ENCODE measurements at places on chromosomes 5 and 9.

- DNase-seq: no peak
Measured at GRCh38 chr5:175460126-175460525, 16.1 kb upstream of the DRD1 start.

DNA sequence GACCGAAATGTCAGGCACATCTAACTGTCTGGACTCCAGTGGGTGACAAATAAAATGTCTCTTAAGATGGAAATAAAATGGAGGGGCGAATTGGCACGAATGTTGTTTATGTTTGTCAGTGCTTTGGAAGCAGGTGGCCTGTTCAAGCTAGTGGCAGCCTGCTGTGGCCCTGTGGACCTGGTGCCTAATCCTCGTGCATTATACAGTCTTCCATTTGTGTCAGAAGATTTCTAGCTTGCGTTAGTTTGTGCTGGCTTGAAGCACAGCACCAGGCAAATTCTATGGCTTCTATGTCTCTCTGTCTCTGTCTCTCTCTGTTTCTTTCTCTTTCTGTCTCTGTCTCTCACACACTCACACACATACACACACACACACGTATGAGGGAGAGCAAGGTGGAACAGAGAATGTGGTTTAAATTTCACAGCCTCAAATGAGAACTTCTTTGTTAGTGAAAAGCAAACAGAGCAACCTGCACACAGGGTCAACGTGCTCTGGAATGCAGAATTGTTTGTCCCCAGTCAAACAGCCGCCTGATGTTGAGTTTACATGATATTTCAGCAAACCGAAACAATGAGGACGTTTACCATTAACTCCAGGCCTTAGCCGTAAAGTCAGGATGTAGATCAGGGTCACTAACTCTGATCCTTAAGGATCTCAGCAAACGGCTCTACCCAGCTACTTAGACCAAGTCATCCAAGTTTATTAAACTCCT, 39.0 kb upstream of the CD180 start:
- DNase-seq: no peak

DNA sequence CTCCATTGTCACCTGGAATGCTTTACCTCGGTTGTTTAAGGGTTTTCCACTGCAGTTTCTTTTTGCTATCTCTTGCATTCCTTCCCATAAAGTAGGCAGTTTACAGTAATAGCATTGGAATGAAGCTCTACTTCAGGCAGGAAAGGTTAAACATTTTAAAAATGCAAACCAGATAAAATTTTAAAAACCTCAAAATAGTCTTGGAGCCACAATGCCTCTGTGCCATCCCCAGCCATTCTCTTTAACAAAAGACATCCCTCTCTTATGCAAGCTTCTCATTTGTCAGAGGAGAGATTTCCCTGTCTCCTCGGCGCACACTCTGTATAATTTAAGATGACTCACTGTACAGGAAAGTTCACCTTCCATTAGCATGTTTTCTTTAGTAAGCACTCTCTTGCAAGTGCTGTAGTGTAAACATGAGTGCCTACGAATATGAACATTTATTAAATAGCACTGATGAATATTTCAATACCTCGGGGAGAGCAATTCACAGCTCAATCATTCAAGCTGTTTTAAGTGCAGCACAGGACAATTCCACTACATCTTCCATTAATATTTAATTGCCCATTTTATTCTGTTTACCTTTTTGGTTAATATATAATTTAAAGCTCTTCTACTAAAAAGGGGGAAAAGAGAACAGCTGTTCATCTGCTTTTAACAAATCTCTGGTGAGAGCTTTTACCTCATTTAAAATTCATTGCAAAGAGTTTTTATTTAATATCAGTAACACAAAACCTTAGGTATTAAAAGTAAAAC, 343.6 kb downstream of the SPATA31D1 start:
- DNase-seq: no peak

DNA sequence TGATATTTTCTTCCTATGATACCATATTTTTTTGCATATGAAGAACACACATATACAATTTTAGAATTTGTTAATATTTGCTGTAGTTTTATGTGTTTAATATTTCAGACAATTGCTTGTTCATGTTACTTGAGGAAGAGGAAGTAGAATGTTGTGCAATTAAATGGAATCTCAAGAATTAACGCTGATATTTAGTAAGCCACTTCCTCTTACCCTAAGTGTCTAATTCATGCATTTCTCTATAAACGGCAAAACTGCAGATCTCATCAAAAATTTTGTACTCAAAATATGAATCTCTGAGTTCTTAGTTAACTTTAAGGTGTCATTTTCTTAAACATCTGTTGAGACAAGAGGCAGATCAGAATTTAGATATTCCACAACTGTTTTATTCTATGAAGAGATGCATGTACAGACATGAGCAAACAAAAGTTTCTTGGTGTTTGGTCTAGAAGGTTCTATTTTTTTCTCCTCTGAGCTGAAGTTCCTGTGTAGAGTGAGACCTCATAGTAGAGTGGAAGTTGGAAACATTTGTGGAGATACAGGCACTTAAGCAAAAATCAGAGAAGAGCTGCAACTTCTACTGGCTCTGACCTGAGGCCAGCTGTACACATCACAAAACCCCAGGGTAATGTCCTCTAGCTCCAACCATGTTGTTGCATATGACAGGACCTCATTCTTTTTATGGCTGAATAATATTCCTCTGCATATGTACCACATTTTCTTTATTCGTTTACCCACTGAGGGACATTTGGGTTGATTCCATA, 16.6 kb upstream of the TGFBI start:
- DNase-seq: peak; percentile 46

DNA sequence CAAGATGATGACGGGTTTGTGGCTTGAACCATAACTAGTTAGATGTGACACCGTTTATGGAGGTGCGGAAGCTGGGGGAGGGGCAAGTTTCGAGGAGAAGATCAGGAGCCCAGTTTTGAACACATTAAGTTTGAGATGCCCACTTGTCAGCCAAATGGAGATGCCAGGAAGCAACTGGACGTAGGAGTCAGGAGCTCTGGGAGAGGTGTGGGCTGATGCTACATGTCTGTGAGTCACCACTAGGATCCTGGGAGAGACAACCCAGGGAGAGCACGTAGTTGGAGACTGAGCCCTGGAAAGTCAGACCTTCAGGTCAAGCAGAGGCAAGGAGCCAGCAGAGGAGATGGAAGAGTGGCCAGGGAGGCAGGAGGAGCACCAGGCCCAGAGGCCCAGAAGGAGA, 48.8 kb upstream of the SLC25A51 start:
- DNase-seq: no peak

DNA sequence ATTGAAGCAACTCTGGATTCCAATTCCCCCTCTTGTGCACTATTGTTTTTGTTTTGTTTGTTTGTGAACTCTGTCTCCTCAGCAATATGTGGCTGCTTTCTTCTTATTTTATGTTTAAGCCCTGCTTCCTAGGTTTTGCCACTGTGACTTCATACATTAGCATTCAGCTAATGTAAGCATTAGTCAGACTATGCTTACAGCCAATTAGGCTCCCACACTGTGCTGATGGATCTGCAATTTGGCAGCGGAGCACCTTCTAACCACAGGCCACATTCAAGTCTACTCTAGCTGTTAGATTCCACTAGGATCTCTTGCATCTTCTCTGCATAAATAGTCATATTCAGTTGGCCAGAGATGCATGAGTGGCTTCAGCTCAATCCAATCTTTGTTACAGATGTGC, 9.6 kb upstream of the BICD2 start:
- peak; percentile 54 for DNase-seq

DNA sequence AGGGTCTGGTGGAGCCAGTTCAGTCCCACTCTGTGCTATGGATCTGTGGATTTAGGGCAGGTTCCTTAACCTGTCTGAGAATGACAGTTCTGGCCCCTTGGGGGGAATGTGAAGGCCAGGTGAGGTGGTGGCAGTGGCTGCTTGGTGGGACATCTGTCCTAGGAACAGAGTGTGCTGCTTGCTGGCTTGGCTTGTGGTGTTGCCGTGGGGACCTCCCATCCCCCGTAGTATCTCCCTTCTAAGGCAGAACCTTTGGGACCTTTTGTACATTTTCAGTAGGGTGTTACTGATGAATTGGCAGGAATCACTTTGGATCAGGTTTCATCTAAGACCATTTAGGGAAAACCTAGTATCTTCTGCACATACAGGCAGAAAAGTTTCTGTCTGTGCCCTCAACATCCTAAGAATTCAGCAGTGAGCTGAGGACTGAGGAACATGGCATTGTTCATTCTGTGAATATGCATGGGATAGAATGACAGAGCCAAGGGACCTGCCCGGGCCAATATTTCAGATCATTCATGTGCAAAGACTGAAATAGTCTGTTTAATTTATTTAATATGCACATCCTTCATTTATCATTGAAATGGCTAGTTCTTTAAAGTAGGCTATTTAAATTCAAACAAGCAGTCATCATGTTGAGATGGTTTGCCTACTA, 64.6 kb downstream of the WNK2 start:
- no peak for DNase-seq

DNA sequence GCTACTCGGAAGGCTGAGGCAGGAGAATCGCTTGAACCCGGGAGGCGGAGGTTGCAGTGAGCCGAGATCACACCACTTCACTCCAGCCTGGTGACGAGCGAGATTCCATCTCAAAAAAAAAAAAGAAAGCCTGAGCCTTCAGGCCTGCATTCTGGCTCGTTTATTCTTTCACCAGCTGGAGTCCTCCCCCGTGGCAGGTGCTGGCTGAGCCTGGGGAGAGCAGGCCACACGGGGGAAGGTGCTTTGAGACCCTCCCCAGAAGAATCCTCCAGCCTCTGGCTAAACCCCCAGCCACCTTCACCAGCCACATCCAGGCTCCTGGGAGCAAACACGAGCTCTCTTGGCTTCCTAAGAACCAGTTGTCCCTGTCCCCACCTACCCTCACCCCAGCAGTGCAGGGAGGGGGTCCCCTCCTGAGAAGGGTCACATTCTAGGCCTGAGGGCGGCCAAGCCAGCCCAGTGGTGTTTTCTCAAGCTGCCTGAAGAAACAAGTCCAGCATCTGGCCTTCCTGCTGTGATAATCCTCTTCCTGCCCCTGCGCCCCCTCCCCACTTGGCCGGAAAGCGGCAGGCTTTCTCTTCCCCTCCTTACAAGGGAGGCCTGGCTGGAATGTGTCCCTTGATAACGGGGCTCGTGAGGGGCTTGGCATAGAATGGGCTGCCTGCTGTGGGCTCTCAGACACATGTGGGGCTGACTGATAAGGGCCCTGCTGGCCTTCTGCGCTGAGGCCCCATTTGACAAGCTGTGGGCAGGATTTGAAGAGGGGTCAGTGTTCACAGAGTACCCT, 41.5 kb downstream of the PLPP7 start:
- DNase-seq: no peak

- no peak for DNase-seq
Measured at GRCh38 chr9:16710888-16711287, 159.6 kb downstream of the BNC2 start.

GRCh38 chr5:67432606-67433005, 236.0 kb upstream of the CD180 start:
- no peak for DNase-seq

DNA sequence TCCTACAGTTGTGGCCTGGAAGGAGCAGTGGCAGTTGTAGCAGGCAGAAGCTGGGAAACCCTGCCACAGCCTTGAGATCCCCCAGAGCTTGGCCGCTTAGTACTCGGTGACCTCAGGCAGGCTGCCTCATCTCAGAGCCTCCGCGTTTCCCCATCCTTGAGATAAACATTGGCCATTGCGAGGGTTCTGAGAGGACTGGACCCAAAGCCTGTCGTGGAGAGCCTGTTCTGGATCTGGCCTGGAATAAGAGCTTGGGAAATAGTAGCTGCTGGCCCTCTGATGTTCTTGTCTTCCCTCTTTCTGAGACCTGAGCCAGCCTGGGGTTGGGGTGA, 1.3 kb downstream of the MIGA2 start:
- DNase-seq: no peak

DNA sequence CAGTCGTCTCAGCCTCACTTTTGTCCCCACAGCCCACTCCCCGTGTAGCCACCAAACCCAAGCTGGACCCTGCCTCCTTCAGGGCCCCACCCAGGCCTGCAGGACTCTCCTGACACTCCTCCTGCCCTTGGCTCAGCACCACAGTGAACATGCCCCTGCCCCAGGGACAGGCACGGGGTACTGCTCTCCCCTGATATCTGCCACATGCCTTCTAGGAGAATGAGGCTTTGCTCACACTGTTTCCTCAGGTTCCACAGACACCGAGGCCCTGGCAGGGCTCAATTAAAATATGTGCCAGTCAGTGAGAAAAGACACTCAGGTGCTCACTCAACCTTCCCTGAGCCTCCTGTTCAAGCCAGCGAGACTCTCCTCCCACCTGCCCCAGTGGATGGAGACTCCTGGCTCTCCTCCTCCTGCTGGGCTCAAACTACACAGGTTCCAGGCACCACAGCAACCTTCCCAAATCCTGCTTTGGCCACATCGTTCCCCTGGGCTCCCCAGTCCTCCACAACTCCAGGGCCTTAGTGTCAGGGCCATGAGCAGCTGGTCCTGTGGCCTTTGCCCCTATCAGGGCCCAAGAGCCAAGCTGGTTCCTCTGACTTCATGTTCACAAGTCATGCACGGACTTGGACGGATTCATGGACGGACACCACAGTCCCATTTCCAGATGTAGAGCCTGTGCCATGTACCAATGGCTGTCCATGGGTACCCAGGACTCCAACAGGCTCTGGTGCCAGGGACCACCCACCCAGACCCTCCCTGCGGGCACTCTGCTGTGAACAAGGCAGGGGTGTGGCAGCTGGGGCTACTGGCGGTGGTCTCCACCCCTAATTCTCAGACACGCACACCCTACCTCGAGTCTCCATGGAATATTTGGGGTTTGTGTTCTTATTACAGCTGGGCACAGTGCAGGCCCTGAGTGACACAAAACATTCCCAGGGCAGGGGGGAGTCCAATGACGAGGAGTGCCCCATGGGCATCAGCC, 36.6 kb downstream of the BICD2 start:
- no peak for DNase-seq

- no peak for DNase-seq
Measured at GRCh38 chr5:133731951-133732350, 119.6 kb upstream of the FSTL4 start.

DNA sequence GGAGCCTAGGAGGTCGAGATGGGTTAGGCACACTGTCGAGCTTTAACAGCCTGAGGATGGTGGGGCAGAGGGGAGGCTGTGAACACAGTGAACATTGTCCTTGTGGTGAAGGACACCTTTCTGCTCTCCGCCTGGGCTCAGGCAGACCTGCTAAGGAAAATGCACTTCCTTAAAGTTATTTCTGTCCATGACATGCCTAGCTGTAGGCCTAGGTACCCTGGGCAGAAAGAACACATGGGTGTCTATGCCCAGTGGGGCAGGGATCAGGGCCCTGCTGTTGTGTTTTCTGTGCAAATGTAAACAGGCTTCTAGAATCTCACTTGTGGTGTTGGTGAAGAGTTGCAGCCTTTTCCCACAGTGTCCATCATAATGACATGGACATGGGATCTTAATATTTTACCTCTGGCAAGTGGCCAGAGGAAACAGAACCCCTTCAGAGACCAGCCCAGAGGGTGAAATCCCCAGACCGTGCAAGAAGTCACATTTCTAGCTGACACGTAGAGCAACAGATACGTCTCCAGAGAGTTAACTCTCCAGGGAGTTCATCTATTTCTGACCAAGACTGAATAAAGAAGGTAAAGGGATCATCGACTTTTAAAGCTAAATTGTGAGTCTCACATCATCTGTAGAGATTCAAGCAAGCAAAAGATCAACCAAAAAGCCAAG, 79.2 kb downstream of the C9orf152 start:
- DNase-seq: no peak

- DNase-seq: no peak
Measured at GRCh38 chr9:95684516-95684915, 167.7 kb upstream of the PTCH1 start.

GRCh38 chr9:121818016-121818661, 166.7 kb downstream of the DAB2IP start:
- DNase-seq: no peak

Measured in retinal pigment epithelial cell (primary cell).